Non-pigmented ciliary epithelial cell (primary cell): ENCODE measurements at places on chromosomes 11 and 22.

- DNase-seq: no peak
These were observed 9.3 kb downstream of the RAB3IL1 start for GRCh38 chr11:61907871-61908729.

DNA sequence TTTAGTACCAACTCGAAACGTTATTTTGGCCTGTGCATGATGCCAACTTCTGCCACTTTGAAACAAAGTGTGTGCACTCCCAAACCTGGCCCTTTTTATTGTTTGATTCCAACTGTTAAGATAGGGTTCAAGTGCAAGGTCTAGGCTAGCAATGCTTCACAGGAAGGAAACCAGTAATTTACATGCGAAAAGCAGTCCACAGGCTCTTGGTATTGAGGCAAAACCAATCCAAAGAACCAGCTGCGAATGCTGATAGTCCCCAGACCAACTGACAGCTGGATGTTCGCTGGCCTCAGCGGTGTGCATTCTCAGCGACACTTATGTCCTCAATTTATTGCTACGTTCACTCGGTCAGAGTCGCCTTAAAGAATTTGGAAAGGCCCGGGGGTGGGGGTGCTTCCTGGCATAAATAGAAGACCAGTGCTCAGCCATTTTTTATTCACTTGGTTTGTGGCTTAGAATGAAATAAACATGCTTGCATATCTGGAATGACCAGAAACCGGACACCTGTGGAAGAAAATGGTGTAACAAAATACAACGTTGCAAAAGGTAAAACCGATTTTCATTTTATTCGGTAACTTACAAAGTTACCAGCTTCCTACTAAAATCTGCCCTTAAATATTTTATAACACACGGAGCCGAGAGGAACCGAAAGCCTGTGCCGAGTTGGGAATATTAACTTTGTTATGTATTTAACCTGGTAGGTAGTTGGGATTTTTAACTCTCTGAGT, 1.6 kb downstream of the CPT1A start:
- DNase-seq: no peak

DNA sequence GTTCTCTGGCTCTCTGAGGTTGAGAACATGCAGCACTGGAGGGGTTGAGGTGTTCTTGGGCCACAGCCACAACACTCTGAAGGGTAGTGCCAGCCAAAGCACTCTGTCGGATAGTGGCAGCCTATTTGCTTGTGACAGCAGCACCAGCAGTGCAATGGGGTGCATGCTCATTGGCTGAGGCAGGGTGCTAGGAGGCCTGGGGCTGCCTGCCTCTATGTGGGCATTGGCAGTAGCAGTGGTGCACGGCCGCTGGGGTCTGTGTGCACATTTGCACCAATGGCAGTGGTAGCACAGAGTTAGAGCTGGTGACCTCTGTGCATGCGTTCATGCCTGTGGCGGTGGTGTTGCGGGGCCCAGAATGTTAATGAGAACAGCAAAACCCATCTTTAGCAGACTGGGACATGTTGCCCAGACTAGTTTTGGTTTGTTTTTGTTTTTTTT, 25.4 kb downstream of the PI4KA start:
- no peak for DNase-seq

DNA sequence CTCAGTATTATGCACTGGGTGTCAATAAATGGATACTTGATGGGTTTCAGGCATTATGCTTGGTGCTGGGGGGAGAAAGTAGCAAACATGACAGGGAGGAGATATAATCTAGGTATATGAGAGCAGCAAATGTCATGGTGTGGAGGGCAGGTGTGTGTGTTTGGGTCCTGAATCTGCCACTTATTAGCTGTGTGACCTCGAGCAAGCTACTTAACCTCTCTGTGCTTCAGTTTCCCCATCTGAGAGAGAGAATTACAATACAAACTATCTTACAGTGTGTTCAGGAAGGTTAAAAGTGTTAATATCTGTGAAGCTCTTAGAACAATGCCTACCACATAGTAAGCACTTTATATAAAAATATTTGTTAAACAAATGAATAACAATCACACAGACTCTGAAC, 2.8 kb downstream of the SLC22A8 start:
- no peak for DNase-seq

DNA sequence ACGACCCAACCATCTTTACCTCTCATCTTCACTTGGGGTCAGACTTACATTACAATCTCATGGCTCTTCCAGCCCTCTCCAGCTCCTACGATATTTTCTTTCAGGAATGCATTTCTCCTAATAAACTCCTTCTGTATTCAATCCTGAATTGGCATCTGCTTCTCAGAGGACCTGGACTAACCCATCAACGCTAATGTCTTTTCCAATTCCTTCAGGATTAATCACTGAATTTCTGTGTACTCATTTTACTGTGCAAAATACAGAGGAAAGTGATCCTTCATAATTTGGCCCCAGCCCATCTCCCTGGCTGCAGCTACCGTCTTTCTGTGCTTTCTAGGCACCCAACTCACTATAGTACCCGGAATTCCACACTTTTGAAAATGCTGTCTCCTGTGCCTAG, 239.2 kb downstream of the METTL15 start:
- DNase-seq: no peak

GRCh38 chr11:44607319-44607962, 42.0 kb downstream of the CD82 start:
- DNase-seq: no peak

- DNase-seq: no peak
These were observed 18.3 kb upstream of the MICALL1 start for GRCh38 chr22:37887584-37888378.

DNA sequence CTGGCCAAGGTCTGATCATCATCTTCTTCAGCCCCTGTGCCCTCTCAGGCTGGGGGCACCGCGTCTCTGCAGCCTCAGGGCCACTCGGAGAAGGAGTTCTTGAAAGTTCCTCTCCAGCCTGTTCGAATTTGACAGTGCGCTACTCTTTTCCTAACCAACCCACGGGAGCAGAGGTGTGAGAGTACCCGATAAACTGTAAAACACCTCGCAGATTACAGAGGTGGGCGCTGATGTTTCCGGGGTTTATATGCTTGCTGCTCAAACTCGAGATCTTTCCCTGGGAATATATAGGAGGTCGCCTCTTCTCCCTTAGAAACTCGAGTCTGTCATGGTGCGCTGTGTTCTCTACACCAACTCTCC, 515 bp downstream of the CTR9 start:
- no peak for DNase-seq

DNA sequence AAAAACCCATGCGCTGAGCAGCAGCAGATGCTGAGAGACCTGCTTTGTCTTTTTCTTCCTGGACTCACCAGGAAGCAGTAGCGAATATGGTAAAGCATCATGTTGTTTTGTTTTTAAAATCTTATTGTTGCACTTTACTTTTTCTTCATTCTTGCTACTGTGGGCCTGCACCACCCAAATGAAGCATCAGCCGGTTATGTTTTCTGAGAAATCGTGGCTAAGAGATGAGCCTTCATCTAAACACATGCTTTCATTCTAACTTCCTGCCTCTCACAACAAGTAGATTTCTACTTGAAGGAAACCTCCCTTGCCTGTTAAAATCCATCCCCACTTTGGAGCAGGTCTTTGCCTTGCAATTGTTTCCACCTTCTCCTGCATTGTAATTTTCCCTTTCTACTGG, 1025.9 kb downstream of the NTM start:
- no peak for DNase-seq

DNA sequence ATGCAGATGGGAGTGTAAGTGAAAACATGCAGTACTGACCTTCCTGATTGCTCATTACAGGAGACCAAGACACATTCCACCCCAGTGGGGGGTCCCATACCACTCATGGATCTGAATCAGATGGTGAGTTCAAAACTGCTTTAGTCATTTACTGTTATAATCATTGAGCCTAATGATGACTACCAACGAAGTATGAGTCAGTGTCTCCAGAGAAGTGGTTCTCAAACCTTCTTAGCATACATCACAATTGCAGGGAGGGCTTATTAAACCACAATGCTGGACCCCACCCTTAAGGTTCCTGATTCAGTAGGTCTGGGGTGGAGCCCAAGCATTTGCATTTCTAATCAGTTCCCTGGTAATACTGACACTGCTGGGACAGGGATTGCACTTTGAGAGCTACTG, 75.8 kb downstream of the CD44 start:
- DNase-seq: peak; percentile 98

GRCh38 chr11:75152090-75152489, 1.2 kb downstream of the SLCO2B1 start:
- no peak for DNase-seq

DNA sequence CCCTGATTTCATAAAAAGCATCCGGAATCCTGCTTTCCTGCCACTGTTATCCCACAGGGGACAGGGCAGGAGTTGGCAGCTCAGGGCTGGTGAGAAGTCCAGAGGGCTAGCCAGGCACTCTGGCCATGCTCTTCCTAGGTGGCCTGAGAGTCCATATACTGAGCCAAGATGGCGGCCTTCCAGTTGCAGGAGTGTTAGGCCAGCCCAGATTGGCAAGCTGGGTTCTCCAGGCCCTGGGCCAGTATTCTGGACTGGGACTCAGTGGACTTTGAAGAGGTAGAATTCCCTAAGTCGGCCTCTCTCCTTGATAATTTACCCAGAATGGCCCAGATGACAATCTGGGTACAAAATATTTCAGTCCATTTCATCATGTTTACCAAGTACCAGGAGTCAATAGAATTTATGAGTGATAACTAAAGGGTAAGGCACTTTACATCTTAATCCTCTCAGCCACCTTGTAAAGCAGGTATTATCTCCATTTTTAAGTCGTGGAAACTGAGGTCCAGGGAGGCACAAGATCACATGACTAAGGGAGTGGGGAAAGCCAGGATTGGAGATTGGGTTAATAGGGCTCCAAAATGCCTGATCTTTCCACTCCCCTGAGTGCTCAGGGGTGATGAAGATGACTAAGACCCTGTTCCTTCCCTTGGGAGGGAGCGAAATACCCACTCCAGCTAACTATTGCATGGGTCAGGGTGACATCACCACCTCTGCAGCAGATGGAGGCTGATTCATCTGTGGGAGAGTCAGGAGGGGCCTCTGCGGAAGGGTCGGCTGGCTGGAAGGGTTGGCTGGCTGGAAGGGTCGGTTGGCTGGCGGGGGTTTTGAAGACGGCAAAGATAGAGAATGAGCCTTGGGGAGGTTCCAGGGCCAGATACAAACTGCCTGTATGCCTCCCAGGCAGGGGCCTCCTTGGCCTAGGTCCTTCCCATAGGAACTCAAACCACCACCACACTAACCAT, 1.2 kb upstream of the MICALL1 start:
- DNase-seq: peak; percentile 97

DNA sequence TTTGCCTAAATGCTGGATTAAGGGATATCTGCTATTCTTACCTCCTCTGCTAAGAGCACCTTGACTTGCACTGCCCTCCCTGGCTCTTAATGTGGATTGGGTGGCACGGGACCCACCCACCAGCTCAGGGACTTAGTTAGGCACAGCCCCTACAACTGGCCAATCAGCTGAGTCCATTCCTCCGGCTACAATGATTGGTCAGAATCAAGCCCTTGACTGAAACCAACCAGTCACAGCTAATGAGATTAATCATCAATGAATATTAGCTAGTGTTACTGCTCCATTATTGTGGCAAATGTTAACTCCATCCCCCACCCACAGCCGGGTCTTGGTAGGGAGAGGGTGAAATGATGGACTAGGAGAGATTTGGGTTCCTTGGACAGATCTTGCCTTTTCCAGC, 328.0 kb downstream of the MN1 start:
- DNase-seq: no peak

GRCh38 chr11:130112071-130112830, 42.6 kb downstream of the APLP2 start:
- DNase-seq: no peak

- DNase-seq: no peak
These were observed 24.0 kb upstream of the LRRC10B start for GRCh38 chr11:61484541-61484940.

DNA sequence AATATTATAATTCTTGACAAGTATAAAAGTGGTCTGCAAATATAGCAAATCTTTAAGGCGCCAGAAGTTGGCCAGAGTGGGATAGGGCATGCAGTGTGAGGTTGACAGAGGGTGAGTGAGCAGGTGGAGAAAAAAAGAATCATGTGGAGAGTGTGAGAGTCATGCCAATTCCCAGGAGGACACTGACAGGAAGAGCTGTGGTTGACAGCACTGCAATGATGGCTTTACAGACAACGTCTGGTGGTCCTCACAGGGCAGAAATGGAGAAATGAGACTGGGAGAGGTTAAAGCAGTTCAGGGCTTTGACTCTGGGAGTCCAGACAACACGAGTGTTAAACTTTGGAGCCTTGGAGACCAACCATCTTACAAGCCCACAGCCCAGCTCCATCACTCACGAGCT, 34.9 kb downstream of the SERPIND1 start:
- DNase-seq: no peak

- no peak for DNase-seq
These were observed 88.5 kb downstream of the BRD1 start for GRCh38 chr22:49739138-49739537.

- DNase-seq: no peak
These were observed 61.2 kb upstream of the CLTCL1 start for GRCh38 chr22:19352766-19353165.

GRCh38 chr22:29096736-29097669, 24.2 kb downstream of the KREMEN1 start:
- DNase-seq: no peak

- DNase-seq: peak; percentile 62
These were observed 66.3 kb downstream of the PAK1 start for GRCh38 chr11:77407613-77408012.

GRCh38 chr11:65362320-65362931, 7.9 kb downstream of the TIGD3 start:
- no peak for DNase-seq

GRCh38 chr11:82216927-82217570, 516.6 kb downstream of the FAM181B start:
- no peak for DNase-seq

DNA sequence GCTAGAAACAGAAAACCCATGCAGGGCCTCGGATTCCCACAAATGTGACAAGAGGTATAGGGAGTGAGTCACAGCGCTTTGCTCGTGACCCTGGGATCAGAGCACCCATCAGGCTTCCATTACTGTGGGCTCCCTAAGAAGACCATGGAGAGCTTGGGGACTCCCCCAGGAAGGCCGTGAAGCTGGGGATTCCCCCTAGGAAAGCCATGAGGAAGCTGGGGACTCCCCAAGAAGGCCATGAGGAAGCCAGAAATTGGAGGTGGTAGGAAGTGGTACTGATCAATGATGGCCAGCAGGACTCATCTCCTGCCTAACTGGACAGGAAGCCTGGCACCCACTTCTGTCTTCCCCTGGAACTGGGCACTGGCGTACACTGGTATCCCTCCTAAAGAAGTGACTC, 10.1 kb upstream of the DCPS start:
- DNase-seq: no peak

- no peak for DNase-seq
These were observed 272.0 kb downstream of the BLID start for GRCh38 chr11:121844016-121844415.

GRCh38 chr11:82183346-82183745, 550.3 kb downstream of the FAM181B start:
- DNase-seq: no peak
